Uterus (tissue), 4 donors: ENCODE measurements at places on chromosomes 11 and 22. TPM values are rescaled to one million over a fixed set of nuclear protein-coding genes. Genes with fewer than 3 reads are reported as not detected.

The HTR3A gene
- total RNA-seq: 0.21 TPM

The CCDC73 gene
- total RNA-seq: not detected

The OR4A16 gene
- total RNA-seq: not detected

The RNF26 gene
- 3.3 TPM for total RNA-seq

- no peaks in the 10 kb centered on the region for H3K4me1 ChIP-seq
- no peak for DNase-seq
- H3K27me3 ChIP-seq: no peaks in the 10 kb centered on the region
- no peak overlapping the region for H3K4me3 ChIP-seq
These were observed 1.4 kb downstream of the CCDC88B start for GRCh38 chr11:64341429-64341828.

GRCh38 chr22:29139965-29140782, 65.5 kb upstream of the EMID1 start:
- H3K36me3 ChIP-seq: no peaks in the 10 kb centered on the region
- DNase-seq: no peak
- no peak overlapping the region for H3K4me3 ChIP-seq
- H3K4me1 ChIP-seq: no peaks in the 10 kb centered on the region

GRCh38 chr22:38202437-38203089, 769 bp downstream of the MAFF start:
- peak; percentile 89 for DNase-seq
- H3K4me3 ChIP-seq: peak overlapping the region; percentile 77
- no peaks in the 10 kb centered on the region for H3K27me3 ChIP-seq

DNA sequence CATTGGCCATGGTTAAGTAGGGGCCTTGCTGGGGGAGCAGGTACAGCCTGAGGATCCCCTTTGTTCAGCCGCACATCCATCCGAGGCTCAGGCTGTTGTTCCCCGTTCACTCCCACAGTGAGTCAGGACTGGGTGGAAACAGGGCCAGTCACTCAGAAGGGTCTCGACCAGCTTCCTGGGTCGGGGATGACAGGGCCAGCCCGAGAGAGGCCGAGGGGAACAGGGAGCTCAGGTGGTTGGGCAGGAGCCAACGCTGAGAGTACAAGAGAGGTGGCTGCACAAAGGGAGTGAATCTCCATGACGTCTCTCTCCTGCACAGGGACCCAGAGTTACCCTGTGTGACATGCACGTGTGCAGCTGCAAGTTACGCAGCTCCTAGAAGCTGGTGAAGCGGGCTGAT, 97.2 kb upstream of the SHANK2 start:
- H3K27me3 ChIP-seq: no peaks in the 10 kb centered on the region
- H3K4me3 ChIP-seq: no peak overlapping the region
- DNase-seq: no peak
- H3K4me1 ChIP-seq: no peaks in the 10 kb centered on the region
- no peak overlapping the region for H3K27ac ChIP-seq

GRCh38 chr11:26960281-26960680, 33.6 kb upstream of the FIBIN start:
- no peak for DNase-seq
- no peak overlapping the region for H3K4me3 ChIP-seq
- H3K36me3 ChIP-seq: no peaks in the 10 kb centered on the region

GRCh38 chr11:120102864-120103122, 35.1 kb downstream of the TRIM29 start:
- no peaks in the 10 kb centered on the region for H3K27me3 ChIP-seq
- no peaks in the 10 kb centered on the region for H3K4me1 ChIP-seq
- no peak overlapping the region for H3K4me3 ChIP-seq
- no peaks in the 10 kb centered on the region for H3K36me3 ChIP-seq
- no peak overlapping the region for H3K27ac ChIP-seq
- DNase-seq: no peak

DNA sequence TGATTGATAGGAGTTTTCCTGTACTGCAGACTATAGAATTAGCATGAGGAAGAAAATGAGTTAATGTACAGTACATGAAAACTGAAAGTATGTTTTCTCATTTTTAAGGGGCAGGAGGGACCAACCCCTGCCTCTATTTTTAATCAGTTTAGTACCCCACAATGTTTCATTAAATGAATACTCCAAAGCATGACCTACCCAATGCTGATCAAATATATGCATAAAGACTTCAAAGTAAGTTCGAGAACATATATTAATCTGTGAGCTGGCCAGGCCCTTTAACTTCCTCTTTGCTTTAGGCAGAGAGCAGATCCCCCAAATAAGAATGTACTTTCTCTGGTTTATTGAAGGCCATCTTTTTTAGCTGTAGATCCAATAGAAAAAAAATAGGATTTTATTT, 161.0 kb downstream of the FCHSD2 start:
- H3K4me1 ChIP-seq: no peaks in the 10 kb centered on the region
- H3K27ac ChIP-seq: no peak overlapping the region
- no peaks in the 10 kb centered on the region for H3K27me3 ChIP-seq
- DNase-seq: no peak

DNA sequence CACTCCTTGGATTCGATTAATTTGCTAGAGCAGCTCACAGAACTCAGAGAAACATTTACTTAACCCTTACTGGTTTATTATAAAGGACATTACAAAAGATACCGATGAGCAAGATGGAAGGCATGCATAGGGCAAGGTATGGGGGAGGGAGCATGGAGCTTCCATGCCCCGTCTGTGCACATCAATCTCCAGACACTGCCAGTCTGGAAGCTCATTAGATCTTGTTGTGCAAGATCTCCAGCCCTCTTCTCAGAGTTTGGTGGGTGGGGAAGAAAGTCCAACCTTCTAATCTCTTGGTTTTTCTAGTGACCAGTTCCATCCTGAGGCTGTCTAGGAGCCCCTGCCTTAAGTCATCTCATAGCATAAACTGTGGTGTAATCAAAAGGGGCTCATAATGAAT, 190.7 kb downstream of the UVRAG start:
- H3K27me3 ChIP-seq: no peaks in the 10 kb centered on the region
- DNase-seq: no peak
- H3K4me1 ChIP-seq: no peaks in the 10 kb centered on the region
- no peaks in the 10 kb centered on the region for H3K36me3 ChIP-seq
- H3K27ac ChIP-seq: no peak overlapping the region

DNA sequence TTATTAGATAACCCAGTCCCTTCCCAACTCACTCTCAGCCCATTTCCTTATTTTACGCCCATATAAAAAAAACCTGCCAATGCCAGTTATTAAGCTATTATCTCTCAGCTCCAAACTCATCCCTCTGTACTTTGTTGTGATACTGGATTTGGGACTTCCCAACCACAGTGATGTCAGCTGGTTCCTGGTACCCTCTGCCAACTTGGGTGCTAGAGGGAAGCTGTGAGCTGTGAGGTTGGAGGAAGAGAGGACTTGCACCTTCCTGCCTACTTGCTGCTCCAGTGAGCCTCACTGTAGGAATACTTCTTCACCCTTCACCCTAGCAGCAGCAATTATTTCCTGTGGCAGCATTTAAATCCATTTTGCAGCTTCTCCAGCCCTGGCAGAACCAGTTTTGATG, 19.2 kb upstream of the CSF2RB start:
- no peak overlapping the region for H3K4me3 ChIP-seq
- H3K36me3 ChIP-seq: no peaks in the 10 kb centered on the region
- no peak overlapping the region for H3K27ac ChIP-seq
- H3K4me1 ChIP-seq: no peaks in the 10 kb centered on the region
- H3K27me3 ChIP-seq: no peaks in the 10 kb centered on the region

- no peak overlapping the region for H3K27ac ChIP-seq
- DNase-seq: no peak
- H3K27me3 ChIP-seq: no peaks in the 10 kb centered on the region
These were observed 15.2 kb downstream of the SMC1B start for GRCh38 chr22:45398214-45398613.

DNA sequence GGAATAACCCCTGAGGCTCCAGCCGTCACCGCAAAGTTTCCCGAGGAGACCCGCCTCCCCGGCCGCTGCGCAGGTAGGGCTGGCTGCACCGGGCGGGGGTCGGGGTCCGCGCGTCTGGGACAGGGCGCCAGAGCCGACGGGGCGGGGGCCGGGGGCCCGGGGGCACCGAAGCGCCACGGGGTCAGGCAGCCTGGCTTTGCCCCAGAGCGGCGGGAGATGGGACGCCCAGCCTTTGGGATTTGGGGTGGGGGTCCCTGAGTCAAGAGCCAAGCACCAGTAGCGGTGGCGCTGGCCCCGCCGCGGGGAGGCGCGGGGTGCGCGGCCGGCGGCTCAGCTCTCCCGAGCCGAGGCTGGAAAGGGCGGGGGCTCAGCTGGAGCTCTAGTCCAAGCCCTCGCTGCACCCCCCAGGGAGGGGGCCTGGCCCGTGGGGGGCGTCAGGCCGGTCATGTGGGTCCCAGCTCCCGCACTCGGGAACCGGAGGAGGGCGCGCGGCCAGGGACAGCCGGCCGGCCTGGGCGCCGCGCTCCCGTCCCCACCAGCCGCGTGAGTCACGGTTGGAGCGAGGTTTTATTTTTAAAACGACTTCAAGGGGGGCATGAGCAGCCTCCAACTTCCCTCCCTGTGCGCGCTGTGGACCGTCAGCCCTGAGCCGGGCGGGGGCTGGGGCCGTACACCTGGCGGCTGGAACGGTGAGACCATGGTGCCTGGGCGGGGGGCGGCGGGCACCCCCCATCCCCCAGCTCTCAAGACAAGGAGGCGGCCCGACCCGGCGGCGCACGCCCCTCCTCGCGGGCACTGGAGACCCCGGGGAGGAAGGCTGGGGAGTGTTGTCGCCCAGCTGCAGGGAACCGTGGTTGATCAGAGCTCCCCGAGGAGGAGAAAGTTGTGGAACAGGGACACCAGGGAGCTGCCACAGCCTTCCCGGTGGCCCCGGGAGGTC, 626 bp downstream of the FLRT1 start:
- peak; percentile 57 for DNase-seq
- H3K27me3 ChIP-seq: no peaks in the 10 kb centered on the region
- H3K4me3 ChIP-seq: peak overlapping the region; percentile 45
- no peaks in the 10 kb centered on the region for H3K4me1 ChIP-seq

GRCh38 chr22:46290843-46291785, 5.6 kb upstream of the GTSE1 start:
- no peak for DNase-seq
- H3K27me3 ChIP-seq: no peaks in the 10 kb centered on the region
- peaks cover 3% of the 10 kb centered on the region for H3K4me1 ChIP-seq
- H3K4me3 ChIP-seq: no peak overlapping the region
- no peak overlapping the region for H3K27ac ChIP-seq

- no peaks in the 10 kb centered on the region for H3K36me3 ChIP-seq
- DNase-seq: no peak
- H3K27ac ChIP-seq: no peak overlapping the region
- H3K4me1 ChIP-seq: no peaks in the 10 kb centered on the region
These were observed 62.2 kb downstream of the RSF1 start for GRCh38 chr11:77758331-77758730.

DNA sequence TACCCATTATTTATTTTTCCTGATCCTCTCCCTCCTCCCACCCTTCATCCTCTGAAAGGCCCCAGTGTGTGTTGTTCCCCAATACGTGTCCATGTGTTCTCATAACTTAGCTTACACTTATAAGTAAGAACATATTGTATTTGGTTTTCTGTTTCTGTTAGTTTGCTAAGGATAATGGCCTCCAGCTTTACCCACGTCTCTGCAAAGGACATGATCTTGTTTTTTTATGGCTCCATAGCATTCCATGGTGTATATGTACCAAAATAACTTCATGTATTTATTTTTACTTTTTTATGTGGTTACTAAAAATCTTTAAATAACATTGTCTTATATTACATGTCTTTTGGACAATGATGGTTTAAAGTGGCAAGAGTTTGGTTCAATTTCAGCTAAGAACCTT, 15.2 kb downstream of the PDGFD start:
- no peak for DNase-seq
- H3K4me1 ChIP-seq: no peaks in the 10 kb centered on the region
- H3K36me3 ChIP-seq: no peaks in the 10 kb centered on the region

DNA sequence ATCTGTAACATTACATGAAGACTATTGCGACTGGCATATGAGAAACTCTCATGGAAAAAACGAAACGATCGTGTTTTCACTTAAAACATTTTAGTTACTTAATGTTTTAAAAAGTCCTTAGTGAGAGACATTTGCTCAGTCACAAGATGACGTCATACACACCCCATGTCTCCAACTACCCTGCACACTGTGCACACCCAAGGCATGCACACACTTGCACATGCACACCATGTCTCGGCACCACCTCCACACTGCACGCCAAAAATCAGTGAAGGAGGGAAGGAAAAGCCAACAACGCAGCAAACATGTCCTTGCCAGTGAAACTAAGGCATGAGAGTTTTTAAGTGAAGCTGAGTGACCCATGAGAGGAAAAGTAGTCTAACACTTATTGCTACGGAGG, 18.0 kb downstream of the NCAPD3 start:
- no peaks in the 10 kb centered on the region for H3K36me3 ChIP-seq
- H3K27me3 ChIP-seq: no peaks in the 10 kb centered on the region
- H3K4me3 ChIP-seq: no peak overlapping the region
- H3K27ac ChIP-seq: no peak overlapping the region
- no peak for DNase-seq

GRCh38 chr11:65853246-65853979, 4.6 kb downstream of the CFL1 start:
- no peak for DNase-seq
- no peaks in the 10 kb centered on the region for H3K4me1 ChIP-seq
- no peaks in the 10 kb centered on the region for H3K36me3 ChIP-seq
- H3K4me3 ChIP-seq: no peak overlapping the region

- no peak overlapping the region for H3K4me3 ChIP-seq
- no peak overlapping the region for H3K27ac ChIP-seq
- H3K36me3 ChIP-seq: no peaks in the 10 kb centered on the region
- no peak for DNase-seq
- no peaks in the 10 kb centered on the region for H3K4me1 ChIP-seq
These were observed 4.9 kb downstream of the CRYAB start for GRCh38 chr11:111906680-111907079.

- H3K4me3 ChIP-seq: no peak overlapping the region
- H3K27ac ChIP-seq: no peak overlapping the region
- no peak for DNase-seq
- H3K36me3 ChIP-seq: no peaks in the 10 kb centered on the region
- H3K4me1 ChIP-seq: no peaks in the 10 kb centered on the region
- no peaks in the 10 kb centered on the region for H3K27me3 ChIP-seq
These were observed 15.3 kb downstream of the RTCB start for GRCh38 chr22:32396746-32397145.

GRCh38 chr11:44190883-44191230, 95.4 kb downstream of the EXT2 start:
- no peak for DNase-seq
- no peaks in the 10 kb centered on the region for H3K36me3 ChIP-seq
- H3K27ac ChIP-seq: no peak overlapping the region
- no peak overlapping the region for H3K4me3 ChIP-seq
- H3K27me3 ChIP-seq: no peaks in the 10 kb centered on the region
- H3K4me1 ChIP-seq: no peaks in the 10 kb centered on the region
